Stimulated activated CD4-positive, alpha-beta T cell treated with anti-CD3 and anti-CD28 coated beads, Interleukin-1b, Interleukin-23, amount 100 ng/mL, for 4 hours (primary cell): ENCODE measurements at places on chromosomes 11 and 22.

DNA sequence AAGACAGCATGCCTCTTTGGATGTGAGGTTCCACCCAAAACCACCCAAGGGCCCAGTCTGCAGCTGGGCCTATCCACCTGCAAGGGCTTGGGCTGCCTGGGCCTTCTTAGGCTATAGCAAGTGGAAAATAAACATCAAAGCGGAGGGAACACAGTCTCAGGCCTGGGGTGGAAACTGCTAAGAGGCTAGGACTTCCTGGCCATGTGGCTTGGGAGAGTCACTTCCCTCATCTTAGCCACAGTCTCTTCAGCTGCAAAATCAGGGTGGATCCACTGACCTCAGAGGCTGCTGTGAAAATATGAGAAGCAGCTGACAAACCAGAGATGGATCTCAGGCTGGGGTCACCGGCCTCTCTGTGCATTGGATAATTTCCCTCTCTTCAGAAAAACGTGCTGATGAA, 30.6 kb upstream of the TFIP11 start:
- DNase-seq: no peak

DNA sequence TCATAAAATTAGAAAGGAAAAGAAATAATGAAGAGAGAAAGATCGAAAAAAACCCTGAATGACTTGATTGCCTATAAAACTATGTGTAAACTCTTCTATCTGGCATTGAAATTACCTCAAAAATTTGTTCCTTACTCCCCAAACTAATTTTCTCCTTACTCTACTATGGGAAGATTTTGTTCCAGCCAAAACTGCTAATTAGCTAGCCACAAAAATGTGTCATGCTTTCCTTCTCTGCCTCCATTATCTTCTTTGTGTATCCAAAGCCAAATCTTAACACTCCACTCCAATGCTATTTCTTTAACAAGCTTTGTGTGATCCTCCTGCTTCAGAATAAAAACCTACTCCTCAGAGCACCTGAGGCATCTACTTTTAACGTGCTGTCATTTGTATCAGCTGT, 831.2 kb downstream of the METTL15 start:
- no peak for DNase-seq

DNA sequence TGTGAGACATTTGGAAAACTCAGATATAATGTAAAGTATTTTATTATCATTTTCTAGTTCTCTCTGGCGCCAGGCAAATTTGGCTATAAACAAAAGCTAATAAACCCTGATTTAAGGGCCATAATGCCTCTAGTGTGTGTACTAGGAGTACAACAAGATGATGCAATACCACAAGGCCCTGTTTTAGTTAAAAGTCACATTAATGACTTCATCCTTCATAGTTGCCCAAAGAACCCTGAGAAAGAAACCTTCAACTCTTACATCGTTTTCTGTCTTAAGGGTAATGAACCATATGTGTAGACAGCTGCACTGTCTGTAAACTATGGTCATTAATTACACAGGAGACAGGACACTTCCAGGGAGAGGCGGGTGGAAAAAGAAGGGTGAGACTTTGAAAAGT, 538.4 kb downstream of the FAM181B start:
- DNase-seq: no peak

DNA sequence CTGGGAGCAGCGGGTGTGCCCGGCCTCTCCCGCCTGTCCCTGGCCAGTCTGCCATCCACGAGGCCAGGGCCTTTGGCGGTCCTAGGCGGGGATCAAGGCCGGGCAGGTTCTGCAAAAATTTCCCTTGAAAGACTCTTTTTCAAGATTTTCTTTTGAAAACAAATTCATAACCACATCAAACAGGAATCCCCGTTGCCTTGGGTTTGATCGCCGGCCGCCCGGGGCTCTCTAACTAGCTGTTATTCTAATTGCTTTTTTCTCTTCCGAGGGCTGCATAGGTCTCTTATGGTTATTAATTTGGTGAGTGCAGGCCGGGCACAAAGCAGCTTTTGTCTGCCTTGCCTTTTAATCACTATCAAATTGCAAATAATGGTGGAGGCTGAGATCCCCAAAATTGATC, 42.0 kb downstream of the CDKN1C start:
- no peak for DNase-seq

GRCh38 chr22:44143105-44143474, 37.6 kb upstream of the PARVG start:
- no peak for DNase-seq

- DNase-seq: no peak
Observed at GRCh38 chr11:1807264-1807995, 27.4 kb upstream of the SYT8 start.

DNA sequence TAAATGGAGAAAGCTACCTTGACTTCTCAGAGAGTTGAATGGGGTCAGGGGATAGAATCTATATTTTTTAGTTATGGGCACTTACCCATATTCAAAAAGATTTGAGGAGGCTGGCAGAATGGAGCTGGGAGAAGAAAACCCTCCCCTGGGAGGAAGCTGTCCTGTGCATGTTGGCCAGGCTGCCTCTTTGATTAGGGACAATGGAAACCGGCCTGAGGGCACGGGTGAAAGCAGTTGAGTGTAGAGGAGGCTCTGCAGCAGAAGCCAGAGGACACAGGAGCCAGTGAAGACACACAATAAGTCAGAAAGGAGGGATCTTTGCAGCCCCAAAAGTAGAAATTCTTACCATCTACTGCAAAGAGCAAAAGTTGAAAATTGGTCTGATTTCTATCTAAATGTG, 66.6 kb upstream of the B3GAT1 start:
- DNase-seq: no peak

DNA sequence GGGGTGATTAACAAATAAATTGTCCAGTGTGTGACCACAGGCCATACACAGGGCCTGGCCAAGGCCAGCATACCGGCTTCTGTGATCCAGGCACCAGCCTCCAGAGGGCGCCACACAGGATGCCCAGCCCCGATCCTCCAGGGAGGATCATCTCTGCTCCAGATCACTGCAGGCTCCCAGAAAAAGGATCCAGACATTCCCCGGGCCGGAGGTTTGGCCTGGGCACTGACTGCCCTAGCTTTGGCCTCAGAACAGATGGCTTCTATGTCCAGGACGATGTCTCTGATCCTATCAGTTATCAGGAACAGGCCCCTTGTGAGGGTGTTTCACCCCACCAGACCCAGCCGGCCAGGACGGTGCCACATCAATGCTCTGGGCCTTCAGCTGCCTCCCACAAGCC, 74.5 kb upstream of the LMO1 start:
- peak; percentile 13 for DNase-seq
